GM04504 (cell line): ENCODE measurements at places on chromosomes 7 and 10.

- DNase-seq = no peak
Observed at GRCh38 chr10:485776-486175, 203.7 kb downstream of the DIP2C start.

DNA sequence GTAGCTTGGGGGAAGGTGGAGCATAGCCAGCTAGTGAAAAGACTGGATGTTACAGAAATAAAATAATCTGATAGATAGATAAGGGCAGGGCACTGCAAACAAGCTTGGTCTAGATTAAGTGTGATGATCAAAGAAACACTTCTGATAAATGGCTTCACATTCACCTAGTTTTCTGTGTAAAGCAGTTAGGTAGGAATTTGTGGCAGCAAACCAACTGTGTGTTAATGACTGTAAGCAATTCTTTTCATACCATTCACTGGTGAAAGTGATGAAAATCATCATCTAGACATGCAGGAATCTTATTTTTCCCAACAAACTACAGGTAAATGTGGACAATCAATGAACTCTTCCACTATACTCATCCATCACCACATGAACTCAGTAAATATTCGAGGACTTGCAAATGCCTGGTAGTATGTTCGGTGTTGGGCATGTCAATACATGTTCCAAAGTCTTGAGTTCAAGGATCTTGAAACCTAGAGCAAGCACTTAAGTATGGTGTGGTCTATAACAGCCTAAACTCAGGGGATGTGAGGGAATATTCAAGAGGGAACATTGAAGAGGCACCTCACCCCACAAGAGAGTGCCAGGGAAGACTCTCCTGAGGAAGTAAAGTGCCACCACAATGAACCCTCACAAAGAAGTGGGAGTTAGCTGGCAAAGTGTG, 20.5 kb downstream of the PON3 start:
- no peak for DNase-seq

- no peak for DNase-seq
Observed at GRCh38 chr10:75402486-75403143, 1.1 kb upstream of the ZNF503 start.

GRCh38 chr10:130359711-130360110, 223.5 kb downstream of the GLRX3 start:
- DNase-seq = no peak

DNA sequence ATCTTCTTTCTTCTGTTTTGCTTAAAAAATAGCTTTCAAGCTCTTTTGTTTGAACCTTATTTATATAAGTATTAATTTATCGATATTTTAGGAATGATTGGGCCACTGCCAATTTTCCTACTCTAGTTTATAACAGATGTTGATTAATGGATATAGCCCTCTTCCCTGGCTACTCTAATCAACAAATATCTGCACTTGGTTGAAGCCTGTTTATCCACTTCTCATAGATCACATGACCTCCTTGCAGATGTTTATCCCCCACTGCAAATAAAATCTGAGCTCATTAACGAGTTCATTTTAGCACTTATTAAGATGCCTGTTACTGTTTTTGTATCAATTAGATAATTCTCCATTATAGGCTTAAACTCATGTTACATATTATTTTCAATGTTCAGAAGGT, 715.3 kb downstream of the CNTNAP2 start:
- no peak for DNase-seq

GRCh38 chr7:1318051-1318450, 85.4 kb downstream of the UNCX start:
- DNase-seq = no peak

DNA sequence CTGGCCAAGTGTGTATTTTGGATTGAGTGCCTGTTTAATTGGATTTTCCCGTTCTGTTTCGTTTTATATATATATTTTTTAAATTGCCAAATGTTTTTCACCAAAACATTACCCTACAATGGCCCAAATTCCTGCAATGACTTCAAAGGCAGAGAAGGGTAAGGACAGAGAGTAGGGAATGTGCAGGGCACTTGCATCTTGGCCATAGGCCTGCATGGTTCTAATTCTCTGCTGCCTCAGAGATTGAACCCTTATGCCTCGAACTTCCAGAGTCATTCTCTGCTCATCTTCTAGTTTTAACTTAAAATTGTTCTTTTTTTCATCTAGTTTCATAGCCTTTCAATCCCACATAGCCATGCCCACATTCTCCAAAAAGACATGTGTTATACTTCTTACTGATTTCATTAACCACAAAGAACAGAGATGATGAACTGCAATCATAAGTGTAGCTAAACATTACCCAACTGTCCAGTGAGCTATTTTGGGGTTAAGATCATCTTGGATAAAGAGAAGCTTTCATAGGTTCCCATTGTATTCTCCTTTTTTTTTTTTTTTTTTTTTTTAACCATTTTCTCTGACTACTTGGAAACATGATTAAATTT, 177.6 kb downstream of the PLXDC2 start:
- DNase-seq = no peak

DNA sequence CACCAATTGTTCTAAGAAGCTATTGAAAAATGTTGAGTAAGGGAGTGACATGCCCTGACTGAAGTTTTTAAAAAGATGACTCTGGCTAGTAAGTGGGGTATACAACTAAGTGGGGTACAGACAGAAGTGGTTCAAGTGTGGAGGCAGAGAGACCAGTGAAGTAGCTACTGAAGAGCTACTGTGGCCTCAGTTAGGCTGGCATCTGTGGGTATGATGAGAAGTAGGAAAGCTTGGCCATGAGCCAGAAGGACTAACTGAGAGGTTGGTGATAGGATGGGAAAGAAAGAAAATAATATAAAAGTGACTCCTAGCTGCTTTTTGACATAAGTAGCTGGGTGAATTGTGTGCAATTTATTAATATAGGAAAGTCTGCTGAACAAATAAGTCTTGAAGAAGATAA, 176.6 kb downstream of the SEMA3D start:
- DNase-seq = no peak

- peak; percentile 83 for DNase-seq
Observed at GRCh38 chr10:27822301-27822700, 76.7 kb upstream of the MKX start.

DNA sequence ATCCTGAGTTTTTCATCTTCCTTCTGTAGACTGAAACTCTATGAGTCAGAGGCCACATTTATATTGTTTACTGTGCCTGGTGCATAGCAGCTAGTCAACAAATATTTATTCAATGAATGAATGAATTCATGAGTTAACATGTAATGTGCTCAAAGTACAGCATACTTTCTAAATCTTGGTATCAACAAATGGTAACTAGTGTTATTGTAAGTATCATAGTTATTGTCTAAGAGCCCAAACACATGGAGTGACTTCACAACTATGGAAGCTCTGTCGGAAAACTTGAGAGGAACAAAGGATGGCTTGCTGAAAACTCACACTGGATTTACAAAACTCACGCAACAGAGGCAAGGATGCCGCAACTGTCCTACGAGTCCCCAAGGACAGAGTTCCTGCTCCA, 35.9 kb downstream of the DENND2A start:
- DNase-seq = peak; percentile 70

DNA sequence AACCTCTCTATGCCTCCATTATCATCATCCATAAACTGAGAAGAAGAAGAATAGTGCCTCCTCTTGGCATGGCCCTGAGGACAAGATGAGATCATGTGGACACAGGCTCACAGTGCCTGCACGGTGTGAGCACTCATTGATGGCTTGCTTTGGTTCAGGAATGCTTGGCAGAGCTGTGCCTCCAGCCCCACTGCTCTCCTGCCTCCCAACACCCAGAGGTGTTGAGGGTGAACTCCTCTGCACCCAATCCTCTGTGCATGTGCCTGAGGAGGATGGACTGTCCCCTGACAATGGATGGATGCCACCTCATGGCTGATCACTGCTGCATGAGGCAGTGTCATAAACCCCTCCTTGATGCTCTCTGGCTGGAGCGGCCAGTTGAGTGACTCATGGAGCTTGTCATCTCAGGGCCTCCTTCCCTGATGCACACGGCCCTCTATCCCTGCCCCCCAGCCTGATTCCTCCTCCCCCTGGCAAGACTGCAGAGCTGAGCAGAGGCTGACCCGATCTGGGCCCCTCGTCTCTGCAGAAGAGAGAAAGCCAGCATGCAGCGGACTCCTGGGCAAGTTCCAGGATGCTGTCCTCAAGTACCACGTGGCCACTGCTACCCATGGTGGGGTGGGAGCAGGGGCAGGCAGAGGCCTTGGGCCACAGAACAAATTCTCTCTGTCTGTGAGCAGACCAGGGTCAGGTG, 136.3 kb downstream of the KCNMA1 start:
- peak; percentile 83 for DNase-seq

DNA sequence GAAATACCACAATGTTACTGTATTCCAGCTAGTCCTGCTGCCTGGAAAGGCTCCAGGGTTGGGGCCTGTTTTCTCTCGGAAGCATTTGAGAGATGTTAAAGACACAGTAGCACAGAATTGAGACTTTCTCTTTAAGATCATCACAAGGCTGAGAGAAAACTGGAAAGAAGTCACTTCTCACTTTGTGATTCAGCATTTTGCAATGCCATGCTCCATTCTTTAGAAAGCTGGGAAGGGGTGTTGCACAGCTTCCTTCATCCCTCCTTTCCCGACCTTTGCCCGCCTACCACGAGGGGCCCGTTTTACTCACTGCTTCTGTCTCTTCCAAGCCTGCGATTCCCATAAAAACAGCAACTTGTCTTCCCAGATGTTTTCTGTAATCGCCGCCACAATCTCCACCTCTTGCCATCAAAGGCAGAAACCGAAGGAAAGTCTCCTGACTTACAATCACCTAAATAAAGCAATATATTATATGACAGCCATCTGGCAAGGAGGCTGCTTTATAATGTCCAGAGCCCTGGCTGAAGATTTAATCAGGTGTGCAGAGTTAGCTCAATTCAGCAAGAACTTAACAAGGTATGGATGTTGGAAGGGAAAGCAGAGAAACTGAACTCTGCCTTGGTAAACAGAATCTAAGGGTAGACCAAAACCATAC, 18.9 kb downstream of the NOD1 start:
- DNase-seq = peak; percentile 88

DNA sequence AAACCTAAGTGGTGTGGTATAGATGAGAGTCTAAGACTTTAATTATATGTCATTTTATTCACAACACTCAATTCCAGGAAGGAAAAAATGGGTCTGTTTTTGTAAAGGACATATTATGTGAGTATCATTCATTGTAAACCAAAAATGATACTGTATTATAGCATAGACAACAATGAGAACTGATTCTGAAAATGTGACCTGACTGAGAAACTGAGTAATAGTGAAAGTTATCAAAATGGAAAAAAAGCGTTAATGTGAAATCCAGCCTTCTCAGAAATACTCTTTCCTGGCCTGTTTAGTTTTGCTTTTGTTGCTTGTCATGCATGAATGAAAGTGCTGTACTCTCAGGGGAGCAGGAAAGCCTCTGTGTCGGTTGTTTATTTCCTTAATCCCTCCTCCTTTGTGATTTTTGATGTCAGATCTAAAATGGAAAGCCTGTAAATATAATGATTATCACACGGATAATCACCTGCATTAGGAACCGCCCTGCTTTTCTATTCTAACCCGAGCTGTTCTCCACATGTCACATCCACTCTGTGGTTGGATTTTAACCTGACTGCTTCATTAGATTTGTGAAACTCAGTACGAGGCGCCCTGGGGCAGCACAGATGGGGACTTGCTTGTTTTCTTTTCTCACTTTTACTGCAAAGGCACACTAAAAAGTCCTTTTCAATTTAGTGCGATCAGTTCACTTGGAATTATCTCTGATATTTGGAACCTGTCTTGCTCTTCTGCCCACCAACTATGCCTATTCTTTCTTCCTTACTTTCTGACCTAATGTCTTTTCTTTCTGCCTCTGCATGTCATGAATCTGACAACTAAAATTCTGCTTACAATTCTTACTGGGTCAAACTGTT, 240.9 kb upstream of the KAT6B start:
- no peak for DNase-seq

DNA sequence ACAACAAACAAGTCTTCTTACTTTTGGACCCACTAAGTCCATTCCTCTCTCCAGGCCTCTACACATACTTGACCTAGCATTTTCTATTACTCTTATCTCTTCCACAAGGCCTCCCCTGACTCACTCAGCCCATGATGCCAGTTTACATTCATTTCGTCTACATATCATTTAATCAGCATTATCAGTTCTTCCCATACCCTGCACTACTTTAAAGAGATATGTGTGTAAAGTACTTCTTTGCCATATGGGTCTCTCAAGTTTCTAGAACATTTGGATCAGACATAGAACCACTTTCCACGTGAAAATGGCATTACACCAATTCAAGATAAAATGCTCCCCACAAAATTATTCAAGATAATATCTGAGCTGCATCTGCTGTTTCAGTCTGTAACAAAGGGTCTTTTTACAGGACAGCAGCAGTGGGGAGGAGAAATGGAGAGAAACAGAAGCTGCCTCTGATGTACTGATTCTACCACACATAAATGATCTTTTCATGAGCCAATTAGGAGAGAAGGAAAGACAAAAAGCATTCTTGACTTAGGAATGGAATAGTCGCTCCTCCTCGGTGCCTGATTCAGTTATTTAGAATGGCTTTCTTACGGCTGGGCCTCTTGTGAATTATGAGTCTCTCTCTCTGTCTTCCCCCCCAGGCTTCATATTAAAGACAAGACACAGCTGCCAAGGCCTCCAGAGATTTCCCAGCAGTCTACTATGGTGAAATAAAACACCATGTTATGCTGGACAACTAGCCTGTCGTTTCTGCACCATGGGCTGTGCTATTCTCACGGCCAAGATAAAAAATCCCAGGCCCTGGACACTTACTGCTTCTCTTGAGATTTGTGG, 46.9 kb upstream of the SEPTIN7 start:
- DNase-seq = no peak

- DNase-seq = peak; percentile 11
Observed at GRCh38 chr10:103554488-103555324, 61.2 kb downstream of the NEURL1 start.

DNA sequence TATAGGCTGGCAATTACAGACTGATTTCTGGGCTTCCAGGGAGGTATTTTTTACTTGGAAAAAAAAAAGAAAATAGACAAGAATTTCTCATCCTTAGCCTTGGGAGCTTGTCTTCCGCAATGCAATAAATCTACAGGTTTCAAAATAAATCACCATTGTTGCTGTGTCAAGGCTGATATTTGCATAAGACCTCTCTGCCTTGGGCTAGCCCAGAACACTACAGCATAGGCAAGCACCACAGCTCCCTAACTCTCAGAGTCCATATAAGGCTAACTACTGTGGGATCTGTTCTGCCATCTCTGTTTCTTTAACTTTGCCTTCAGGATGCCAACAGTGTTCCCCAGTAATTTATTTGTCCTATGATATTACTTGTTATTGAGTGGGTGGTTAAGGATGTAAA, 64.4 kb downstream of the ZWINT start:
- no peak for DNase-seq

- DNase-seq = no peak
Observed at GRCh38 chr10:2279711-2280110, 542.4 kb upstream of the ADARB2 start.

GRCh38 chr7:144019457-144019856, 19.3 kb downstream of the OR6B1 start:
- DNase-seq = peak; percentile 17

DNA sequence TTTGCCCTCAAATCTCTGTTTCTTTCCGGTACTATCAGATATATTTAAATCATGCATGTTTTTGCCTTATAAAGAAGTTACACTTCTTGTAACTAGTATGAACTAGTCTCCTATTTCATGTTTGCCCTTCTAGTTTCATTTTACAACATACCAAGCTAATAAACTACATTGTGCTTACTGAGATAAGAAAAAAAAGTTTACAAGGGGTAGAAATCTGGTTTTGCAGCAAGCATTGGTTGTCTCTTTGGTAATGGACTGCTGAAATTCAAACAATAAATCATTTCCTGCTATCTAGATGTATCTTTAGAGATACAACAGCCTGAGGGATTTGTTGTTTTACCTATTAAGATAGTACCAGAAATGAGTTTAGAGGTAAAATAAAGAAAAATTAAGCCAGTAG, 18.8 kb downstream of the PTTG1IP2 start:
- DNase-seq = no peak
